ENCODE measurements at places on chromosomes 12 and 14. TPM values are rescaled to one million over a fixed set of nuclear protein-coding genes. Genes with fewer than 3 reads are reported as not detected.
A peak's percentile ranks its signal among the peaks of the same experiment; 100 is the strongest.

Gene SRGAP1
- 65.0 TPM for total RNA-seq

DNA sequence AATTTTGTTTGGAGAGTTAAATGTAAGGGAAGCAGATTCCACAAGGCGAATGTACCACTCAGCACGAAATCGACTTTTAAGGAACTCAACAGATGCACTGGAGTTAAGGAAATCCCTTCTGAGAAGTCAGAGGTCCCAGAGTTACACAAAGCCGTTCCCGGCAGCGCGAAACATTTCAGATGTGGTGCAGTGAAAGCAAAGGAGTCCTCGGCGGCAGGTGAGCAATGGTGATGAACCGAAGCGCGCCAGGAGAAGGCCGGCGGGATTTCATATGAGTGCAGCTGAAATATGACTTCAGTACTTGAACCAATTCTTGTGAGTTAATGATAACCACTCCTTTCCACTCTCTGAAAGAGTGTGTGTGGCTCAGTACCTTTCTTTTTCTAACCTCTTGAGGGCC, 183.2 kb downstream of the GRIP1 start:
- DNase-seq = no peak

DNA sequence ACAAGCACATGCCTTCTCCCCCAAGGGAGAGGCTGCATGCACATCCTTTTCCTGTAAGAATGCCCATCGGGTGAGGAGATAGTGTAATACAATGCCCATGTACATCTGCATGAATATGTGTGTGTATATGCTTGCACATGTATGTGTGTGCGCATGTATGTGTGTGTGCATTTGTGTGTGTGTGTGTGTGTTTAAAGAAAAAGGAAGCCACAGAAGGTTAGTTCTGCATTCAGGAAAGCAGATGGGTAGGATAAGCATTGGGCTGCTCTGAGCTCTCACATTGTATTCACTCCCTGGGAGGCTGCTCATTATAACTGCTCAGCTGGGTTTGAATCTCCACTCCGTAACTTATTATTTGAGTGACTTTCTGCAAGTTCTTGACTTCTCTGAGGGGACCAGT, 74.3 kb downstream of the GALNT8 start:
- no peak for DNase-seq

DNA sequence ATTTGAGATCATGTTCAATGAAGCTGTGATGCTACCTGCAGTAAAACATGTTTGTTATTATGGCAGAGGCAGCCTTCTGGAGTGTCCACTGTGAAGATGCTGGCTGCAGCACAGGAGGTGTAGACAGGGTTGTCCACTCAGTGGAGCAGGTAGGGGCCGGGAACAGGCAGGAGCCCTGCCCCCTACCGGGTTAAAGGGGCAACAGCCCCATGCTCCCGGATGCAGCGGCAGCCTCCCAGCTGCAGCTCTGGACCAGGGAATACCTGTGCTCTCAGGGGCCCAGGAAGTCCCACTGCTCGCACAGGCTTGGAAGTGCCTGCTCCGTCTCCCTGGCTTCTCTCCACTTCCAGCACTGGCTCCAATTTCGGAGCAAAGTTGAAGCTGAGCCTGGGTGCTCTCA, 401.6 kb downstream of the FOXG1 start:
- DNase-seq = no peak

DNA sequence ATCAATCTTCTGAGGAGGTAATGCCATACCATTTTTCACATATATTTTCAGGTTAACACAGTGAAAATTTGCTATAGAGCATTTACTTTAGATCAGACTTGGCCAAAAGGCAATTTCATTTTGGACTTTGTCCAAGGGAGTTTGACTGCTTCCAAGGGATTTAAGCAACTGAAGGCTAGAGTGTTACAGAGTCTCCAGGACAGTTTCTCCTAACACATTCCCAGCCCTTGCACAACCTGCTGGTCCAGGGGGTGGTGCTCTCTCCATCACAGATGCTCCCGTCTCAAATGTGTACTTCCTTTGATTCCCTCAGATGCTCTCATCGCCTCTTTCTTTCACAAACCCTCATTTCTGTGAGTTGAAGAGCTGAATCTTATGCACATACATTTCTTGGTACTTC, 143.1 kb downstream of the TPH2 start:
- peak; percentile 38 for DNase-seq

DNA sequence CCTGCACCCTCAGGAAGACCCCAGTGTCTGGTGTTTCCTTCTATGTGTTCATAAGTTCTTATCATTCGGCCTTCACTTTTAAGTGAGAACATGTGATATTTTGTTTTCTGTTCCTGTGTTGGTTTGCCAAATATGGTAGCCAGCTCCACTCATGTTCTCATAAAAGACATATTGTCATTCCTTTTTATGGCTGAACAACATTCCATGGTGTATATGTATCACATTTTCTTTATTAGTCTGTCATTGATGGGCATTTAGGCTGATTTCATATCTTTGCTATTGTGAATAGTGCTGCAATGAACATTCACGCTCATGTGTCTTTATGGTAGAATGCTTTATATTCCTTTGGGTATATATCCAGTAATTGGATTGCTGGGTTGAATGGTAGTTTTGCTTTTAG, 645.1 kb downstream of the SLC16A7 start:
- DNase-seq = no peak

GRCh38 chr12:62301799-62302133, 41.6 kb downstream of the USP15 start:
- DNase-seq = no peak
